Mesenteric fat pad (tissue), 1 donor: ENCODE measurements at places on chromosomes 12 and 14. TPM values are rescaled to one million over a fixed set of nuclear protein-coding genes. Genes with fewer than 3 reads are reported as not detected.

The TPH2 gene
- not detected for total RNA-seq

GRCh38 chr12:100248886-100249285 is 18.0 kb downstream of the DEPDC4 start:
- DNase-seq: no peak

The ANKS1B gene
- 5.3 TPM for total RNA-seq

The DCN gene
- 1,241 TPM for total RNA-seq

GRCh38 chr12:63844391-63845341 is at the start of gene SRGAP1:
Gene SRGAP1, plus strand, starts transcription at chr12:63844700. Its CDS starts 117 bp downstream, at chr12:63844817.
- no peak for DNase-seq

DNA sequence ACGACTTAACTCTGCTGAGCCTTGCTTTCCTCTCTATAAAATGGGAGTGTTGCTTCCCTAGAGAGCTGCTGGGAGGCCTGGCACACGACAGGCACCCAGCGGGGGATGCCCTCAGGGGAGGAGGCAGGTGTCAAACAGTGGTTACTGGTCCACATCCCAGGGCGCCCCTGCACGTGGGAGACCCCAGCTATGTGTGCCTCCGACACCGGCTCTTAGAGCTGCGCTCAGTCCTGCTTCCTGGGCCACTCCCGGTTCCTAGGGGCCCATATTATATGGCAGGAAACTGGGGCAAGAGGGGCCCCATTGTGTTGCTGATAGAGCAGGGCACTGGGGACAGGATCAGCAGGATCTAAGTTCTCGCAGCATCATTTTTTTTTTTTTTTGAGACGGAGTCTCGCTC is 47.3 kb downstream of the CHGA start:
- no peak for DNase-seq

DNA sequence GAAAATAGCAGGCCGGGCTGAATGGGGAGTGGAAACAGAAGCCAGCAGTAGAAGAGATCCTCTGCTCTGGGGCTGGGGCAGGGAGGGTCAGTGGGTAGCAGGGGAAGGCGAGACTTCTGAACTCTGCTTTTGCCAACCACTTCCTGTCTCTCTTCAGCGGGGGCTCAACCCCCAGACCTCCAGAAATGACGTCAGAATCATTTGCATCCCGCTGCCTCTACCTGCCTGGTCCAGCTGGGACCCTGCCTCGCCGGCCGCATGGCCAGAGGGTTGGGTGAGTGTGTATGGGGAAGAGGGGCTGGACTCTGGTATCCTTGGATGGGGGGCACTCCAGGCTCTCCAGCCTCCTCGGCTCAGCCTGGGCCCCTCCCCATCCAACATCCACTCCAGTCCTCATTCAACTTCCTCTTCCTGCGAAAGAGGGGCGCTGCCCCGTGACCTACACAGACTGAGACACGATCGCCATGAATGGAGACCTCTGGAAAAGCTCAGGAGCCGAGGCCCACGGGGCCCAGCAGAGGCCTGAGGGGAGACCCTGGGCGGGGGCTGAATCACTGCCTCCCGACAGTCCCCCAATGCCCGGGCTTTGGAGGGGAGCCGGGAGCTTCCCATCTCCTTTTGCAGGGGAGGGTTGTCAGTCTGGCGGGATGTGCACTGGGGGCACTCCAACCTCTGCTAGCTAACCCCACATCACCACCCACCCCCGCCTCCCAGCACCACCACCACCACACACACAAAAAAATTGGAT is 458 bp upstream of the HOXC4 start:
- peak; percentile 82 for DNase-seq

GRCh38 chr12:124919521-124920352 is 5.3 kb upstream of the UBC start:
- no peak for DNase-seq

The AMHR2 gene
- not detected for total RNA-seq

- DNase-seq: no peak
These were observed 197.1 kb downstream of the EXOC5 start for GRCh38 chr14:57071639-57072038.

GRCh38 chr12:91311081-91311480 is 128.5 kb upstream of the DCN start:
- DNase-seq: no peak

DNA sequence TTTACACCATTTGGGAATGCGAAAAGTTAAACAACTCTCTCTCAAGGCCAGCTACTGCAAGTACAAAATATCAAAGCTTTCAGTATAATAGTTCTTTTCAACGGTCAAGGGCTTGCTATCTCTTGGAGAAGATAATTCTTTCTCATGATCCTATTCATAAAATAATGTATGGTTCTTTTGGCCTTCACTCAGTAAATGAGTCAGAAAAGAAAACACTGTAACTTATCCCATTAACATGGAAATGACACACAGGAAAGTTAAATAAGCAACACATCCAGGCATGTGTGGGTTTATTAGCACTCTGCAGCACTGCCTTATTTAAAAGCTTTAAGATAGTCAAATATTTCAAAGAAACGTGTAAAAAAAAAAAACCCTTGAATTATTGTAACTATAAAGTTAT is 36.9 kb downstream of the ZFC3H1 start:
- DNase-seq: no peak

The MYO1A gene
- total RNA-seq: 3.6 TPM

- no peak for DNase-seq
These were observed 160.5 kb downstream of the NUAK1 start for GRCh38 chr12:105978276-105978675.

DNA sequence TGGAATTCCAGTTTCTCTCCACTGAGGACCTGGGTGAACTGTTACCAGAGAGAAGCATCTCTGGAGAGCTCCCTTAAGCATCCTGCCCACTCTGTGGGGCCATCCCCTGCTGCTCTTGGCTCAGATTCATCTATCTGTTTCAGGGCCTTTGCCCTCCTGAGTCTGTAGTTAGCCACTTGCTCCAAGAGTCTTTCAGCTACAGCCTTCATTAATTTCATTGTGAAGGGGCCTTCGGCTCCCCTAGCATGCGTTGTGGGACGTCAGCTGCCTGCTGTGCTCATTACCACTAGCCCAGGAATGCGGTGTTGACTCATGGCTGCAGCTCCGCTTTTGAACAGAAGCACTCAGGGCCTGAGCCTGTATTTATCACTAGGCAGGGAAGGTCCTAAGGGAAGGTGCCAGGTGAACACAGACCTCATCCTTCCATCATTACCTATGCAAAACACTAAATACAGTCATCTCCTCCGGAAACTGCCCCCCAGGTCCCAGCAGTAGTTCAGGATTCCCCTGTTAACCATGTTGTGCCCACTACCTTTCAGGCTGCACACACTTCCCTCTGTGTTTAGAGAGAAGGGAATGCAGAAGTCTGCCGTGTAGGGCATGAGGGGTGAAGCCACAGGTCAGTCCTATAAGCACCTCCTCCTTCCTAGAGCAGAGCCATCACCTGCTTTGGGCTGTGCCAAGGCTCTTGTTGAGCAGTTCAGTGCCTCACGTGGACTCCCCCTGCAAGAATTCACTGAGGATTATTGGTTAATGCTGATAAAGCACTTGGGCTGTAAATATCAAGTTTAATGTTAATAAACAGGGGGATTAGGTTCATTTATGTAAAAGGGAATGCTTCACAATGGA is 191.4 kb downstream of the CACNA1C start:
- no peak for DNase-seq

The OR6C2 gene
- total RNA-seq: not detected

The INHBE gene
- not detected for total RNA-seq

GRCh38 chr12:45326358-45326975 is 110.6 kb downstream of the ANO6 start:
- DNase-seq: no peak

GRCh38 chr12:93756288-93756687 is 79.1 kb downstream of the CRADD start:
- DNase-seq: no peak

The AICDA gene
- total RNA-seq: not detected

The SLC38A4 gene
- total RNA-seq: 0.45 TPM

DNA sequence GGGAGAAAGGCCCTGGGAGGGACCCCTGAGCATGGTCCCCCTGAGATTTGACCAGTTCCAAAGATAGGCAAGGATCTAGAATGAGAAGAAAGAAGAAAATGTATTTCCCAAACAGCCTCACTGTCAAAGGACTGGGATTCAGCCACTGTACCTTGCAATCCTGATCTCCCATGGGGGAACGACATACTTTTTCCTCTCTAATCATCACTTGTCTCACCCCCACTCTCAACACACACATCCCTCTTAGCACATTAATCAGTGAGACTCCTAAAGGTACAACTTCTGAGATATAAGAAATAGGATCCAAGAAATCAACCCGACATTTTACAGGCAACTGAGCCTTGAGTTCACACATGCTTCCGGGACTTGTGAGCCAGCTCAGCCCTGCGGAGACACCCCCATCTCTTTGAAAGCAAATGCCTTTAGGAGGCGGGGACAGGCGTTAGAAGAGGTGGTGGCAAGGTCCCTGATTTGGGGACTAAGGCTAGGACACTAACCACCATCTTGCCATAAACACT is 1.4 kb downstream of the MAP3K9 start:
- no peak for DNase-seq

- no peak for DNase-seq
These were observed at the start of gene EFS for GRCh38 chr14:23365036-23365731. Gene EFS, minus strand, starts transcription at chr14:23365172. Its CDS starts 147 bp downstream, at chr14:23365025.

- DNase-seq: no peak
These were observed 72.7 kb downstream of the NDUFA12 start for GRCh38 chr12:94930772-94931171.

- DNase-seq: no peak
These were observed 17.4 kb downstream of the TMED10 start for GRCh38 chr14:75158843-75159614.

GRCh38 chr14:86430853-86431252 is 900.9 kb downstream of the FLRT2 start:
- DNase-seq: no peak

The KCNC2 gene
- total RNA-seq: not detected

GRCh38 chr12:18320036-18320617 is 58.8 kb downstream of the PIK3C2G start:
- DNase-seq: no peak

GRCh38 chr12:62732861-62733427 is 202.0 kb downstream of the PPM1H start:
- DNase-seq: no peak

DNA sequence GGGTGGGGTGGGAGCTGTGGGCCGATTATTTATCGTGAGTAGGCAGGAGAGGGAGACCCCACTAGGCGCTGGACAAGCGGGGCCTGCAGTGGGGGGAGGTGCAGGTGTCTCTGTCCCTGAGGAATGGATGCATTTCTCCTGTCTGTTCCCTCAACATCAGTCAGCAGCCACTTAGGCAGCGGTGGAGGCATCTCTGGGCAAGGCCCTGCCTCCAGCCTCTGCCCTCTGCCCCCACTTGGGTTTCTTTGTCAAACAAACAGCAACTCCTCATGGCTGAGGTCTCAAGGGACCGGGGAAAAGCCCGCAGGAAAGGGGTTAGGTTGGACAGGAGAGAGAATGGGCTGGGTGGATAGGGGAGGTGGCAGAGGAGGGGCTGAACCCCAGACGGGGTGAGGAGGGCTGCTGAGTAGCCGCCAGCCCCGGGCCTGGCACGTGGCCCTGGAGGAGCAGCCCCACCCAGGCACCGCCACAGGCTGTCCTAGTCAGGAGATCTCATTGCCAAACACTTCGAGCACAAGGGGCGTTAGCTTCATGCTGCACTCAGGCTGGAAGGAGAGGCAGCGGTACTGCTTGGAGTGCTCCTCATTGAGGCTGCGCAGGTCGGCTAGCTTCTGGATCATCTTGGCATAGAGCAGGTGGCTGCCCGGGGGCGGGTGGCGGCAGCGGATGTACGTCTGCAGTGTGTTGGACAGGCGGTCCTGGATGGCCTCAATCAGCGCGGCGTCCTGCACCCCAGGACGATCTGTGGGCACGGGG is 24.7 kb upstream of the HDAC7 start:
- no peak for DNase-seq

The LGR5 gene
- total RNA-seq: 0.22 TPM

The GARIN6 gene
- not detected for total RNA-seq

GRCh38 chr12:110224379-110225304 is 56.4 kb upstream of the ATP2A2 start:
- no peak for DNase-seq

The MUCL1 gene
- not detected for total RNA-seq

The CMA1 gene
- 1.4 TPM for total RNA-seq

DNA sequence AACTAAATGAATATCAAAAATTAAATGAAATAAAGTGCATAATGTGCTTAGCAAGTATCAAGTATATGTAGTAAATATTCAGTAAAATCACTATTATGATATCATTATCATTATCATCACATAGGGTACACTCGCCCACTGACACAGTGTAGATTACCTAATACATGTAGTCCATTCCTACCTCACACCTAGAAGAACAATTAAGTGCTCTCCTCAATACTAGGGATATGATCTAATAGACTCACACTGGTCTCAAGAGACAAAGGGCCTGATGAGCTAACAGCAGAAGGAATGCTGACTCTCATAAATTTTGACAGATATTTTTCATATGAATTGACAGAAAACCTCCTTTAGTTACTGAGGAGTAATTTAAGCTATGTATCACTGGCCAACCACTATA is 29.1 kb downstream of the FSCB start:
- no peak for DNase-seq

DNA sequence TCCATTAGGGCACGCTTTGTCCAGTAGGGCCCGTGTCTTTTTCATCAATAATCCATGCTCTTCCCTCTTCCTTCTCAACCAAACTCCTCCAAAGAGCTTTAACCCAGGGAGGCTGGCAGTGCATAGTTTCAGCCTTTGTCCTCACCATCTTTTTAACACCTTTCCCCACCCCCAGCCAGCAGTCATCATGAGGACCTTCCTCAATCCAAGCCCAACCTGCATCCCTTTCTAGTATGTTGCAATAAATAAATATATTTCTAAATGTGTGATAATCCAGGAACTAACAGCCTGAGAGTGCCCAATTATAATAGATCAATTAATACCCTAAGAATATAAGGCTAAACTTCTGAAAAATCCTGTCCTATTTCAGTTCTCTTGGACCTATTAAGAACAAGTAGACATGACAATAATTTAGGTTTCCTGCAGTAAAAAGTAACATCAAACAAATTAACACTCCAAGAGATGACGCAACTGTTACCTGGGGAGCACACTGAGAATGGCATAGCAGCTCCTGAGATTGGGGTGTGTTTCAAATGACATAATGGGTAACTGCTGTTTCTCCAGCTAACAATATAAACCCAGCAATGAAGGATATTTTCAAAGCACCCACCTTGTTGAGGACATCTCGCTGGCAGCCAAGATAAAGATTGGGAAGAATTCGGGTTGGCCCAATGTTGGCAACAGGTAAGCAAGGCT is 62.6 kb downstream of the DUSP16 start:
- no peak for DNase-seq

The GLI1 gene
- total RNA-seq: 0.13 TPM

The KRT77 gene
- not detected for total RNA-seq
